ENCODE measurements at places on chromosomes 12 and 14. TPM values are rescaled to one million over a fixed set of nuclear protein-coding genes. Genes with fewer than 3 reads are reported as not detected.

Gene IL31
- polyA plus RNA-seq = not detected

Gene PWP1
- polyA plus RNA-seq = 41.5 TPM

Gene CLEC2A
- polyA plus RNA-seq = not detected

Gene CISTR
- not detected for polyA plus RNA-seq

Gene ADAM21
- 0.03 TPM for polyA plus RNA-seq

Gene ACRBP
- polyA plus RNA-seq = 0.46 TPM

Gene ACOT6
- 0.24 TPM for polyA plus RNA-seq

Gene FOXA1
- 43.4 TPM for polyA plus RNA-seq

Gene KRT8
- polyA plus RNA-seq = 491 TPM

Gene RNASE2
- polyA plus RNA-seq = not detected

Gene SRGAP1
- polyA plus RNA-seq = 3.1 TPM

Gene CCDC60
- not detected for polyA plus RNA-seq

Gene GLT8D2
- polyA plus RNA-seq = not detected

Gene KRT74
- polyA plus RNA-seq = not detected

Gene RNASE7
- polyA plus RNA-seq = 0.04 TPM

Gene HOXC6
- not detected for polyA plus RNA-seq

Gene RTN1
- 0.21 TPM for polyA plus RNA-seq
